ENCODE measurements at places on chromosomes 3 and 15.

DNA sequence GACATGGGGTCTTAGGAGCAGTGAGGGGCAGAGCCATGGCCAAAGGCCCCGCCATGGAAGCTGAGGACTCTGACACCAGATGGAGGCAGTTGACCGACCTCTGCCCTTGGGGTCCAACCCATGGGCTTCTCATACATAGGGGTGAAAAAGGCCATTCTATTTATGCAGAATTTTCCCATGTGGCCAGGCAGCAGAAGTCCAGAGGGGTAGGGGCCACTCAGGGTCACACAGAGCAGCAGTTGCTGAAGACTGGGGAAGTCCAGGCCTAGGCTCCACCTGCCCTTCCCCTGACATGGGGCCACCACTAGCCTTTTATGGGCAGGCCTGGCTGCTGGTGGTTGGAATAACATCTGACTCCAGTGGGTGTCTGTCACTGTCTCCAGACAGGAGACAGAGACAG, 6.4 kb downstream of the PRSS50 start:
- DNase-seq = no peak

DNA sequence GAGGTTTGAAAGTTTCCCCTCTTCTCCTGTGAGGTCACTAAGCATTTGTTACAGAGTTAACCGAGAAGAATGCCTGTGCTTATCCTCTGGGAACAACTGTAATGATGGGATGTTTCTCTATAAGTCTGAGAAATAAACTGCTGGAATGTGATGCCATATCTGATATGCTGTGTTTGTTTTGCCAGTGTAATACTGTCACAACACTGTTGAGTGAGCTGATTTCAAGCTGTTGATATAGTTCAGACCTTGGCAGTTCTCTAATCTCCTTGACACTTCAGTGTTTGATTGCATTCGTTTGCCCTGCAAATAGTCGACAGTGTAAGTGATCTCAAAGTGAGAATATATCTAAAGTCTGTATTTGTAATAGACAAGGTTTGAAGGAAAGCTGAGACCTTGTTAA, 73.3 kb downstream of the PTPRG start:
- DNase-seq = no peak

- no peak for DNase-seq
These were observed 292.5 kb downstream of the MCTP2 start for GRCh38 chr15:94523873-94524272.

GRCh38 chr15:81183439-81183775, 13.3 kb upstream of the IL16 start:
- DNase-seq = no peak

- DNase-seq = no peak
These were observed 417.1 kb upstream of the EPHA3 start for GRCh38 chr3:88690287-88690686.

DNA sequence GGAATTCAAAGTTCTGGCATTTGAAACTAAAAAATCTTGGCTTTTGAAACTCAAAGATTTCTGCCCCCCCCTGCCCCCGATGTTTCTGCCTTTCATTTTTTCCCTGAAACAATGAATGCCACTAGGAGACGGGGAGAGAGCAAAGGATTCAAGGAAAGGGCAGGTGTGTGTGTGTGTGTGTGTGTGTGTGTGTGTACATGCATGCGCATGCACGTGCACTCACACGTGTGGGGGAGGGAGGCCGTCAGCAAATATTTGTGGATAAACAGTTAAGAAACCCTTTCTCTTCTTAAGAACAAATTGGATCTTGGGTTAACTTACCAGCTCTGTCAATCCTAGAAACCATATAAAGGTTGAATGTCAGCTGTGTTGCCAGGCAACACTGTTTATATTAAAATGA, 29.2 kb upstream of the CCDC174 start:
- no peak for DNase-seq

DNA sequence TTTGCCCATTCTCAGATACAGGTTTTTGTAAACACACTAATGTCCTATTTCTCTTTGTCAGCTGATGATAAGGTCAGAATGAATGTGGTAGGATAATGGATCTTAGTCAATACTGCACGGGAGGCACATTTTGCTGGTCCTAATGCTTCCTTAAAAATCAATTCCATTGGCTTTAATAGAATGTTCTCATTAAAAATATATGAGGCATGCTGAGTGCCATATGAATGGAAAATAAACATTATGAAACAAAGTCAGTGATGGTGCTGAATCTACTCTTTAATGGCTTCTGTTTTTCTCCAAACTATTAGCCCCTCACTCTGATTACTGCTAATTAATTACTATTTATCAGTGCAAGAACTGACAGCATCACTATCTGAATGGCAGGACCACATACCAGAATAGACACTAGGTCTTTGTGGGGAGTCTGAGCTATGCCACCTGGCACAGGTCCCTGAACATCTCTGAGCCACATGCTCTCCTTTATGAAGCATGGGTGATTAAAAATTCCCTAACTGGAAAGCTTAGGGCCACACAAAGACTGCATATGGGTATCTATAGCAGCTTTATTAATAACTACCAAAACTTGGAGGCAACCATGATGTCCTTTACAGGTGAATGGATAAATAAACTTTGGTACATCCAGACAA, 278.9 kb downstream of the MEX3B start:
- no peak for DNase-seq

DNA sequence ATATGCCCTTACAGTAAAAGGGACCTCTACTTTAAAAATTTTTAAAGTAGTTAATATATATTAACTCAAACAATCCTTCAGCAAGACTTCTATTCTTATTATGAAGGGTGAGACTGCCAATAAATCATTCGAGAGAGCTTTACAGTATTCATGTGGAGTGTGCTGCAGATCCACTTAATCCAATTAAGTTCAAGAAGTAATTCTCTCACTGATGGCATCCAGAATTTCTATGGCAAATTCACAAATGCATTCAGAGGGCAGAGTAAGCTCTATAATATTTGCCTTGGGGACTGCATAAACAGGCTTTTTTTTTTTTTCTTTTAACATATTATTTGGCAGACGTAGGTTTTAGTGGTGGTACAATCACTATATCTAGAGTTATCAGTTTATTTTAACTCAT, 692.0 kb downstream of the NLGN1 start:
- no peak for DNase-seq

GRCh38 chr3:25594007-25594502, 70.7 kb downstream of the TOP2B start:
- DNase-seq = no peak

DNA sequence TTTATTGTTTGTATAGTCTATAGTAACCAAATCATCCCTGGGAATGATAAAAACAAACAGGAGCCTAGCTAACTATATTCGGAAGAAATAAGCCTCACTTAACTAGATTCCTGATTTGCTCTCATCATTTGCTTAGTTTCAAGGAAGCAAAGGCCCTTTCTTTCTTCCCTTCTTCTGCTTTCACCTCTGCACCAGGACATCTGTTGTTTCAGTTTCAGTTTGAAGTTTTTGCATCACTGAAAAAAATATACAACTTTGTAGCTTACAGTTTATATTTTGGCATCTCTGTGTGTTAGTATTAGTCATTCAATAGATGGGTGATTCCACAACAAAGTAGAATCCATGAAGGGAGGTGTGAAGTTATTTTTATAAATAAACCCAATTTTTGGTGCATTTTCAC, 113.6 kb upstream of the SNTN start:
- no peak for DNase-seq

- DNase-seq = no peak
These were observed 454.6 kb downstream of the FOXP1 start for GRCh38 chr3:71128961-71129360.

GRCh38 chr3:50294492-50295403, 2.5 kb upstream of the IFRD2 start:
- no peak for DNase-seq

DNA sequence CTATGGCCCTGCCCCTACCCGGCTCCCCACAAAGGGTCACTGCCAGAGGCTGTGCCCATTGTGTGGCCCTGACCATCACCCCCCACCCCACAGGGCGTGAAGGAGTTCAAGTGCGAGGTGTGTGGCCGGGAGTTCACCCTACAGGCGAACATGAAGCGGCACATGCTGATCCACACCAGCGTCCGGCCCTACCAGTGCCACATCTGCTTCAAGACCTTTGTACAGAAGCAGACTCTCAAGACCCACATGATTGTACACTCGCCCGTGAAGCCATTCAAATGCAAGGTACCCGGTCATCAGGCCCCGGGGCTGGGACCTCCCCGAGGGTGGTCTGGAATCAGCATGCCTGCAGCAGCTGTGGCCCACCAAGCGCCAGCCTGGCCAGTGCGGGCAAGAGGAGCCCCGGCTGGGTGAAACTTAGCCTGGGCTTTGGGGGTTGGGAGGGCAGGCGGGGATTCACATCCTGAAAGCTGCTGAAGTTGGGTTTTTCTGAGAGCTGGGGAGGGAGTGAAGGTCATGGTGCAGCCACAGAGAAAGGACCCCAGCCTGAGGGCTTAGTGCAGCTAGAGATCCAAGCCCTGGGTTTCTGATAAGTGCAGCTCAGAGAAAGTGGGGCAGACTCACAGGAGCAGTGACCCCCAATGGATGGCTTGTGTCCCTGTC, 29.2 kb downstream of the IDH2 start:
- no peak for DNase-seq

Data from thymus (tissue), 14 donors.